Type B pancreatic cell (in vitro differentiated cells): ENCODE measurements at places on chromosomes 11 and 22.

- no peaks in the 10 kb centered on the region for H3K27me3 ChIP-seq
- H3K36me3 ChIP-seq = peaks cover 4% of the 10 kb centered on the region
- no peak overlapping the region for H3K4me3 ChIP-seq
- DNase-seq = no peak
Observed at GRCh38 chr11:1930462-1930830, 10.9 kb downstream of the TNNT3 start.

DNA sequence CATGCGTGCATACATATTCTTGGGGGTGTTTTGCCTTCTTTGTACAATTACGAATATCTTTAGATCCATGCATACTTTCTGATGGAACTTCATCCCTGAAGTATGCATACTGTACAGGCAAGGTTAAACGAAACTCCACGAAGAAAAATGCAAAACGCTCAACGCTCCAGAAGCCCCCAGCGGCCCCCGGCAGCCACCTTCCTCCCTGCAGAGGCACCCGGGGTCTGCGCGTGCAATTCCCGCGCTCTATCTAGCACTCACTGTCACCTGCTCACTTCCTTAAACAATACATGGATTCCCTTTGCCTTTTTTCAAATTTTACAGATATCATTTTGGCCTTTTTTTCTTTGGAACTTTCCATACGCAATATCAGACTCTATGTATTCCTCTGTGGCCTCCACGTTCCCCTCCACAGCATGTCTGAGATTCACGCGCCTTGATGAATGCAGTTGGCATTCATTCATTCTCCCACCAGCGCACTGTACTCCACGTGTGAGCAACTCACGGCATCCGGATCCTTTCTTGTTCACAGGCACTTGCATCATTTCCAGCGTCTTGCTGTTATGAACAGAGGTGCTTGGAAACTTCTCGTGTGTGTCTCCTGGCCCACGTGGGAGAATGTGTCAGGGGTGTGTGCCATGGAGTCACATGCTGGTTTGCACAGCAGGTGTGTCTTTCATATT is 214.3 kb downstream of the CTTN start:
- H3K4me1 ChIP-seq = peaks cover 34% of the 10 kb centered on the region
- no peak overlapping the region for H3K27ac ChIP-seq
- H3K27me3 ChIP-seq = no peaks in the 10 kb centered on the region
- no peaks in the 10 kb centered on the region for H3K36me3 ChIP-seq

- no peak for DNase-seq
- no peaks in the 10 kb centered on the region for H3K36me3 ChIP-seq
- no peaks in the 10 kb centered on the region for H3K27me3 ChIP-seq
- no peak overlapping the region for H3K4me3 ChIP-seq
- peaks cover 4% of the 10 kb centered on the region for H3K4me1 ChIP-seq
Observed at GRCh38 chr11:7421136-7421535, 64.2 kb upstream of the OLFML1 start.

- H3K4me3 ChIP-seq = no peak overlapping the region
- no peak overlapping the region for H3K27ac ChIP-seq
- peaks cover 7% of the 10 kb centered on the region for H3K4me1 ChIP-seq
- peaks cover 54% of the 10 kb centered on the region for H3K27me3 ChIP-seq
- DNase-seq = no peak
Observed at GRCh38 chr11:92967178-92967577, 2.3 kb upstream of the MTNR1B start.

- H3K36me3 ChIP-seq = no peaks in the 10 kb centered on the region
- H3K4me1 ChIP-seq = peaks cover 15% of the 10 kb centered on the region
- no peak overlapping the region for H3K27ac ChIP-seq
- no peak for DNase-seq
Observed at GRCh38 chr11:122832721-122833470, 5.4 kb upstream of the CRTAM start.

DNA sequence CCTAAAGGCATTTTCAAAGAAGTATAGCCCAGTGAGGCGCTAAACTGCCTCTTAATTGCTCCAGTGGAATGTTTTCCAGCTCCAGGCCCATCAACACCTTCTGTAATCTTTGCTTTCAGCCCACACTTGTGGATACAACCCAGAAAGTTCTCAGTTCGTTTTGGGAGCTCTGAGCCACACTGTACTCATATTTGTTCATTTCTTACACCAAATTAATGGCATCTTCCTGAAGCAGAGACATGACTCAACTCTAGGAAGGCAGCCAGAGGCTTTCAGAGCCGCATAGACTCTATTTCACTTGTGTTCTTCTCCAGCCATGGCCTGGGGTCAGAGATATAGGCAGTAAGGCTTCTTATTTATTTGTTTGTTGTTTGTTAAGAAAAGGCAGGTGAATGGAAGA is 175.5 kb upstream of the NCAM1 start:
- no peak overlapping the region for H3K4me3 ChIP-seq
- no peak overlapping the region for H3K27ac ChIP-seq
- no peaks in the 10 kb centered on the region for H3K36me3 ChIP-seq
- DNase-seq = no peak

- peaks cover 3% of the 10 kb centered on the region for H3K27me3 ChIP-seq
- DNase-seq = peak; percentile 50
- H3K27ac ChIP-seq = no peak overlapping the region
Observed at GRCh38 chr22:19659805-19660345, 54.4 kb upstream of the SEPTIN5 start.

GRCh38 chr11:103920933-103921332 is 115.5 kb upstream of the DDI1 start:
- DNase-seq = no peak
- peak overlapping the region; percentile 32 for H3K27ac ChIP-seq
- no peak overlapping the region for H3K4me3 ChIP-seq
- H3K4me1 ChIP-seq = peaks cover 27% of the 10 kb centered on the region

- H3K27me3 ChIP-seq = no peaks in the 10 kb centered on the region
- DNase-seq = no peak
- H3K4me3 ChIP-seq = no peak overlapping the region
- H3K4me1 ChIP-seq = peaks cover 12% of the 10 kb centered on the region
- peaks cover 36% of the 10 kb centered on the region for H3K36me3 ChIP-seq
- no peak overlapping the region for H3K27ac ChIP-seq
Observed at GRCh38 chr22:49810363-49811019, 17.2 kb downstream of the BRD1 start.

GRCh38 chr11:15662285-15662684 is 547.6 kb downstream of the INSC start:
- DNase-seq = no peak
- H3K4me1 ChIP-seq = peaks cover 11% of the 10 kb centered on the region
- peaks cover 3% of the 10 kb centered on the region for H3K27me3 ChIP-seq
- H3K27ac ChIP-seq = peak overlapping the region; percentile 37
- no peaks in the 10 kb centered on the region for H3K36me3 ChIP-seq
